ENCODE measurements at places on chromosomes 12 and 14.

DNA sequence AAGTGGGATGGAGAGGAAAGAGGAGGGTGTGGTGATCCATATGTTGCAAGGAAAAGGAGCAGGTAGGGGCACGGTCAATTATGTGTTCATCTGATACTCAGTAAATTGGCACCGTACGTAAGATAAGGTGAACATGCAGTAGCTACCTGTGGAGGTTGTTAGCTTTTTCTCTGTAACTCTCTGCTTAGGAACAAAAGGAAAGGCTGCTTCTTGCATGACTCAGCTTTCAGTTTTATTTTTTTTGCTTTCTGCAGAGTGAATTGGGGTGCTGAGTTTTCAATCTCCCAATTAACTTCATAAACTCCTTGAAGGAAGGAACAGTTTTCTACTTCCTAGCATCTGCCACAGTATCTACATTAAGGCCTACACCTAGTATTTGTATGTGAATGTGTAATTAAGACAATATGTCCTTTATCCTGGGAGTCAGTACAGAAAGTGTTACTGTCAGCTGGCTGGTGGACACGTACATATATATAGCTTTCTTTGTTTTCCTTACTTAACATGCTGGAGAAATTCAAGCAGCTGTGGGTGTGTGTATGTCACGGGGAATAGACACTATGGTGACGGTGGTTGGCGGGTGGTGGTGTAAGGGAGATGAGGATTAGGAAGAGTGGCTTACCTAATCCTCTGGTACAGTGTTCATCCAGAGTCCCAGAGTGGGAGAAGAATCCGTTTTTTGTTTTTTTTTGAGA, 40.1 kb upstream of the WNK1 start:
- DNase-seq = no peak

- DNase-seq = no peak
Measured at GRCh38 chr12:51850081-51850964, 1.8 kb upstream of the FIGNL2 start.

DNA sequence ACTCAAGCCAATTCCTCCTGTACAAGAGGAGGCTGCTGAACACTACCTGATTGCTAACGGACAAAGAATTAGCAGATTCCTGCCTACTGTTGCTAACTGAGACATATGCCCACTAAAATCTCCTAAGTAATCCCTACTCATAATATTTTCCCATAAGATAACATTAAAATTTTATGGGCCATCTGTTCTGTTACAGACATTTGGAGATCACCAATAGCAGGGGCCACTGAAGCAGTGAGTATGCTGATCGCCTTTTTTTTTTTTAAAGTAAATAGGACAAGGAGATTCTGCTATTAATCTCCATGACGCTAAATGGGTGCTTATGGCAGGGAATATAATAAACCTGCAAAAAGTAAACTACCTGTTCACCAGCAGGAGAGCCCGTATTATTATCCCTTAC, 292.9 kb downstream of the MED13L start:
- no peak for DNase-seq

GRCh38 chr14:26332966-26333365, 264.9 kb downstream of the NOVA1 start:
- DNase-seq = no peak

GRCh38 chr12:124125203-124125871, 152.3 kb downstream of the ZNF664 start:
- no peak for DNase-seq
